ENCODE measurements at places on chromosomes 2 and 18.

GRCh38 chr2:50606860-50607259 is 425.1 kb downstream of the NRXN1 start:
- DNase-seq, result no peak

DNA sequence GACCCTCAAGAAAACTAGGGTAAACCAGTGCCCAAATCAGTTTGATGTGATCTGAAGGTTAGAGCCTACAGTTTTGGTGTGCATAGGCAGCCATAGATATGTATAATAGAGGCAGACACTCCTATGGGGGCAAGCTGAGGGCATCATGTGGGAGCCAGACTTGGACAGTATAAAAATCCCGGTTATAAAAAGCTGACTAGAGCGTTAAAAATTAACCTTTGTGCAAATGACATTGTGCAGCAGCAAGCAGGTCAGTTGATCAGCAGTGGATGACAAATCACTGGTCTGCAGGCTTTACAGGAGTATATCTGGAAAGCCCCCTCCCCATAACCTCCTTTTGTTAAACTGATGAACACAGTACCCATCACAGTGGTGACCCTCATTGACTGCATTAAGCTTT is 107.8 kb downstream of the CTNNA2 start:
- DNase-seq, result no peak

GRCh38 chr18:8845506-8845905 is 140.2 kb downstream of the MTCL1 start:
- no peak for DNase-seq

GRCh38 chr18:63492851-63493250 is 16.1 kb downstream of the SERPINB5 start:
- DNase-seq, result no peak

GRCh38 chr18:29217124-29217915 is 1040.4 kb upstream of the CDH2 start:
- DNase-seq, result no peak

DNA sequence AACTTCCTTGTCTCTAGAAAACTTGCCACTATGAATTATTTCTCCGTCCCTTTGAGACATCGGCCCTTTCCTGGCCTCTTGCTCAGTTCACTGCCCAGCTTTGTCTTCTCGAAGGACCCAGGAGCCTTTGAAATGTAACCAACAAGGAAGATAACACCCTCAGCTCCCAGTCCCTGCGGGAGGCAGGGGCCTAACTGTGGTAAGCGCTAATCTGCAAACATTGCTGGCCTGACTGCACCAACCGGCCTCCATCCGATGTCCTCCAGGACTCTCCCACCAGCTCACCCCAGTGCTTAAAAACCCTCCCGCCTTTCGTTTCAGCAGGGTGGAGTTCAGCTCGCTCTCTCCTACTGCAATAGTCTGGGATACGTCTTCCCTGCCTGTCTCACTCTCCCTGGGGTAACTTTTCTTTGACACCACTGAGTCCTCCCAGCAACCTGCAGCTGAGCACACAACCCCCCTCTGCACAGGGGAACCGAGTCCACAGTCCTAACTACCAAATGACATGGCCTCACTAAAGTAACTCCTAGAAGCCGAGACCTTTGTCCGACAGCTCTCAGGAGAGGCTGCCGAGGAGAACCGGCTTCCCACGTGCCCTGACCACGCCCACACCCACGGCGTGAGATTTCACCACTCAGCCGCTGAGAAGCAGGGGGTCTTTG is 76.1 kb downstream of the MBP start:
- no peak for DNase-seq
